ENCODE measurements at places on chromosomes 13 and 19.

DNA sequence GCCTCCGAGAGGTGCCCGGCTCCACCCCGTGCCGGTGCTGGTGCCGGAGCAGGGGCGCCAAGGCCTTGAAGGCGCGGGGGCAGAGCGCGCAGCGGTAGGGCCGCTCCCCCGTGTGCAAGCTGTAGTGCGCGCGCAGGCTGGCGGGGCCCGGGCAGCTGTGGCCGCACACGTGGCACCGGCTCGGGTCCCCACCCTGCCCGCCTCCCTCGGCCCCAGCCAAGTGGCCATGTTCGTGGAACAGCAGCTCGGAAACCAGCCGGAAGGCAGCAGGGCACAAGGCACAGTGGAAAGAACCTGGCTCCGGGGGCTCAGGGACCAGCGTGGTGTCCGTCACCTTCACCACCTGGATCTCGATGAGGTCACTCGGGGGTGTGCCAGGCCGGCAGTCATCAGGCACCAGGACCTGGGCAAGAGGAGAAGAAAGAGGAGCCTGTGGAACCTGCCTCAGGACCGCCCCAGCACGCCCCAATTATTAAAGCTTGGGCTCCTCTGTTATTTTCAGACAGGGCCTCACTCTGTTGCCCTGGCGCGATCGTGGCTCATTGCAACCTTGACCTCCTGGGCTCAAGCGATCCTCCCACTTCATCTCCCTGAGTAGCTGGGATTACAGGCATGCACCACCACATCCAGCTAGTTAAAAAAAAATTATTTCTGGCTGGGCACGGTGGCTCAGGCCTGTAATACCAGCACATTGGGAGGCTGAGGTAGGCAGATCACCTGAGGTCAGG, 2.0 kb downstream of the ZNF784 start:
- DNase-seq: no peak

DNA sequence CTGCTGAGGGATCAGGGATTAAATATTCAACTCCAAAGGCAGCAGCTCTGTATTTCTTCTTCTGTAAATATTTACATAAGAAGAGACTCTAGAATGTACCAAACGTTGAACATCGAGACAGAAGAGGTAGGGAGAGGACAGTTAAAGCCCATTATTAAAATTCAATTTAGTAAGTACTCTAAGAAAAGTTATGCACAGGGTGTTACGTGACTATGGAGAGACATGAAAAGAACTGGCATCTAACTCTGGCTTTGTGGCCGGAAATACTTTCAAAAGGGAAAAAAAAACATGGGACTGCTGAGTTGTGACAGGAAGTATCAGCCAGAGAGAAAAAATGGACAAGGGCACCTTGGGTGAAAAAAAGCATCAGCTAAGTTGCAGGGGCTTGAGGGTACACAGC, 36.7 kb downstream of the LNX2 start:
- no peak for DNase-seq

DNA sequence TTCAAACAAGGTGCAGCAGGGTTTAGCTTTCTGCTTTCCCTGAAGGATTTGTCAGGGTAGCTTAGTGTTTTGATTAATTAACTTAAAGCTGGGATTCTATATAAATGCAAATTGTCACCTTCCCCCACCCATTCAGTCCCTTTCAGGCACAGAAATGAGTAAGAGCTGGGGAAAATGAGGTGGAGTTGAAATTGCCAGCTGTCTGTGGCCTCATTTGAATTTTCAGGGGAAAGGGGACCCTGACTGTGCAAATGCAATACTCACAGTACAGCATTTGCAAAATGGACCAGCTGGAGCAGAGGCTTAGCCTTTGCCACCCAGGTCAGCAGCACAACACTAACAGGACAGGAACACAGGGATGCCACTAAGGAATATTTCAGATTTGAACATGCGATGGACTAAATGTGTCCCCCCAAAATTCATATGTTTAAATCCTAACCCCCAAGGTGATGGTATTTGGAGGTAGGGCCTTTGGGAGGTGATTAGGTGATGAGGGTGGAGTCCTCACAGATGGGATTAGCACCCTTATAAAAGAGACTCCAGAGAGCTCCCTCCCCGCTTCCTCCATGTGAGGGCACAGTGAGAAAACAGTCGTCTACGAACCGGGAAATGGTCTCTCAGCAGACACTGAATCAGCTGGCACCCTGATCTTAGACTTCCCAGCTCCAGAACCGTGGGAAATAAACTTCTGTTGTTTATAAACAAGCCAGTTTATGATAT, 59.5 kb upstream of the CYSLTR2 start:
- no peak for DNase-seq

- peak; percentile 91 for DNase-seq
Measured at GRCh38 chr19:19039901-19040300, 6.5 kb downstream of the ARMC6 start.

DNA sequence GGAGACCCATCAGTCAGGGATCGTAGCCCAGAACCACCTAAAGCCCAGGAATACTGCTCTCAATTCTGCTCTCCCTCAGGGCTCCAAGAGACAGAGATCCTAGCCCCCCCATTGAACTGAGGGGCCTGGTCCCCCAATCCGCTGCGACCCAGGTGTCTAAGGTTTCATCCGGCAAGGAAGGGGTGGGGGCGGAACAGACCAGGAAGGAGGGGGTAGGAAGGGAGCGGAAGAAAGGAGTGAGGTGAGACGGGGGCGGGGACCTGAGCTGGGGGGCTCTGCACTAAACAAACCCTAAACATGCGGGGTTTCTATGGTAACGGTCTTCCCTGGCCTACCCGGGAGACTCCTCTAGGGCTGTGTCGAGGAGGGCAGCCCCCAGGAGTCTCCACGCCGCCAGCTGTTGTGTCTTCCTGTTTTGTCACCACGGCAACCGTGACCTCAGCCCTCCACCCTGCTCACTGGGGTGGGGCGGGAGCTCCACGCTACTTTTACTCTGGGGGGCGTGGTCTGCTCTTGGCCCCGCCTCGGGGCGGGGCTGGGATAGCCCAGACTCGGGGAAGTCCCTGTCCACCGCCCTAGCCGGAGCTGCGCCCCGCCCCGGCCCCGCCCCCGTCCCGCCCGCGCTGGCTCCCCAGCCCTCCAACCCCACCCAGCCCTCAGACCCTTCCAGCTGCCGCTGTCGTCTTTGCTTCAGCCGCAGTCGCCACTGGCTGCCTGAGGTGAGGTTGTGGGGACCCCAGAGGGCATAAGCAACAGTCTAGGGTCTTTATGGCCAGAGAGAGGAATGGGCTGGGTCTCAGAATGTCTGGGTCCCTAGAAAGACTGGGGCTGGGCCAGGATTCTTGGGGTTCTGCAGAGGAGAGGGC, at the start of gene MYADM:
MYADM (plus strand) TSS at position 659 of the 866 bp plus-strand sequence. CDS start 5,647 bp downstream, outside the sequence.
- peak; percentile 100 for DNase-seq

- DNase-seq: no peak
Measured at GRCh38 chr13:89315287-89315686, 1644.1 kb downstream of the SLITRK5 start.

DNA sequence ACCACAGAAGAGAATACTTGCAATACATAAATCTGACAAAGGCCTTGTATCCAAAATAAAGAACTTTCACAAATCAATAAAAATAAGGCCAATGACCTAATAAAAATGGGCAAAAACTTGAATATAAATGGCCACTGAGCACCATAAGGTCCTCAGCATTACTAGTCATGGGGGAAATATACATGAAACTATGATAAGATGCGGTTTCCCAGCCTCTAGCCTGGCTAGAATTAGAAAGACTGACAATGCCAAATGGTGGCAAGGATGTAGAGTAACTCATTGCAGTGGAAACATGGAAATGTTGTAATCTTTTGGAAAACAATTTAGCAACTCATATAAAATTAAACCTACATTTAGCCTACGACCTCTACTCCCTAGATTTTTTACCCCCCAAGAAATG, 227.1 kb downstream of the GGACT start:
- DNase-seq: no peak

DNA sequence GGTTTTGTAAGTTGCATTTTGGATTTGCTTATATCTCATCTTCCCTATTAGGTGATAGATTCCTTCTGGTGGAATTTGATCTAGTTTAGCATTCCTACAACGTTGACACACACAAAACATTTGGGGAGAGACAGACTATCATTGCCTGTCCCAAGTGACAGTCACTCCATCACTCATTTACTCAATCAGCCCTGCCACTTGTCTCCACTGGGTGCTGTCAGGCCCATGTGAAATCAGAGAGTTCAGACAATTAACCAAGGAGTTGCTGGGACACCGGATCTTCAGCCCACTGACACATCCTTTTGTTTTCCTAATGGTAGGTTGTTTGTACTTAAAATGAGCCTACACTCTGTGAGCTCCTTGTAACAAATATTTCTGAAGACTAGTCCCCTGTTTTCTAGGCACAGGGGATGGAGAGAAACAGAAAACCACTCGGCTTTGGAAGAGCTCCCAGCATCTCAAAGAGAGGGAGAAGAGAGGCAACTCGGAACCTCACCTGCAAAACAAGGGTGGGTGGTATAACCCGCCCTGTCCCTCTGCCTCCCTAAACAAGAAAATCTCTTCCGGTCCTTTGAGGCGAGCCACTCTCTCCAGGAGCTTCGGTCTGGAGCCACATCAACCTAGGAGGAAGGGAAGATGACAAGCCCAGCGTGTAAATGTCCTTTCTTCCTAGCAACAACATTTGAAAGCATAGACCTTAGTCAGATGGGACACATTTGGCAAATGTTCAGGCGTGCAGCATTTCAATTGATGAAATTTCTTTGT, 440.9 kb upstream of the KLF12 start:
- no peak for DNase-seq

GRCh38 chr13:111395511-111396393, 75.3 kb downstream of the TEX29 start:
- no peak for DNase-seq

- DNase-seq: no peak
Measured at GRCh38 chr13:46641274-46642081, 88.5 kb downstream of the LRCH1 start.

- no peak for DNase-seq
Measured at GRCh38 chr13:73898276-73898675, 235.9 kb downstream of the KLF12 start.

DNA sequence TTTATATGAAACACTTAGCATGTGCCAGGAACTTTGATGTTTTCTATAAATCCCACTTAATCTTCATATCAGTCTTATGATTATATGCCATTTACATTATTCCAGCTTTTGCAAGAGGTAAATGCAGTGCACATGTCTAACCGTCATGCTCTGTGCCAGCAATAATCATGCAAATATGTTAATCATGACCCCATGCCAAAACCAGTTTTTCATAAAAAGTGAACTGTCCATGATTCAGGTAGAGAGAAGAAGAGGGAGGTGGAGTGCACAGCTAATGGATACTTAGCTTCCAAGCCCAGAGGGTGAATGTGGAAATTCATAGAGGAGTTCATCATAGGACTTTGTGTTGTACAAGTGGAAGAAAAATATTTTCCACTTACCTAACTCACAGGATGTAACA, 458.4 kb downstream of the TBC1D4 start:
- DNase-seq: no peak

- DNase-seq: no peak
Measured at GRCh38 chr13:42808341-42808940, 27.1 kb downstream of the FAM216B start.

Measured in thymus (tissue), 14 donors.